ENCODE measurements at places on chromosomes 13 and 19.
A peak's percentile ranks its signal among the peaks of the same experiment; 100 is the strongest.

GRCh38 chr13:112685896-112686295, 3.9 kb upstream of the ATP11A start:
- DNase-seq, result no peak

- no peak for DNase-seq
Observed at GRCh38 chr19:54189145-54189734, at the start of gene MBOAT7. Gene MBOAT7 (minus strand): TSS chr19:54189580. CDS start chr19:54188508, 1,072 bp downstream.

- DNase-seq, result no peak
Observed at GRCh38 chr13:33524086-33524485, 238.5 kb upstream of the STARD13 start.

DNA sequence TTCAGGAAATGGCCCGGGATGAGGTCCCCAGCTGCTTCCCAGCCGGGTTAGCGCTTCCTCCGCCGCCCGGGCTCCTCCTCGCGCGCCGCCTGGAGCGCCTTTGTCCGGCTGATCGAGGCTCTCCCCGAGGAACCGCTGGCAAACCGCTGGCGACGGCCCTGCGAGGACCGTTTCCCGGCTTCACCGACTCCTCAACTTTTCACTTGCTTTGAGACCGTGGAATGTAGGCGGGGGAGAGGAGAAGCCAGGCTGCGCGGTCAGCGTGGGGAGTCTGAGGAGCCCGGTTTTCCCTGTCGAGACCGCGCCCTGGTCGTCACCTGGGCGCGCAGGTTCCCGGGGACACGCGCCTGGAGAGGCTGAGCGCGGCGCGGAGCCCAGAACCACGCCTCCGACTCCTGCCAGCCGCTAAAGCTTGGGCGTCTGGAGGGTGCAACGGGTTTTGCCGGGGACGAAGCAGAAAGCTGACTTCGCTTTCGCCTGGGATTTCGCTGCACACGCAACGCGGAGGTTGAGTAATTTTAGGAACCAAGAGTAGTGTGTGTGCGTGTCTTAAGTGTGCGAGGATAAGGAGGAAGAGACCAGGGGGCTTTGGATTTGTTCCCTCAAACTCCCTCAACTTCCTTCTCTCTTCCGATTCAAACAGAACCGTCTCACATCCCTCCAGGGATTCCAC, 7.3 kb upstream of the DGKH start:
- peak; percentile 61 for DNase-seq

DNA sequence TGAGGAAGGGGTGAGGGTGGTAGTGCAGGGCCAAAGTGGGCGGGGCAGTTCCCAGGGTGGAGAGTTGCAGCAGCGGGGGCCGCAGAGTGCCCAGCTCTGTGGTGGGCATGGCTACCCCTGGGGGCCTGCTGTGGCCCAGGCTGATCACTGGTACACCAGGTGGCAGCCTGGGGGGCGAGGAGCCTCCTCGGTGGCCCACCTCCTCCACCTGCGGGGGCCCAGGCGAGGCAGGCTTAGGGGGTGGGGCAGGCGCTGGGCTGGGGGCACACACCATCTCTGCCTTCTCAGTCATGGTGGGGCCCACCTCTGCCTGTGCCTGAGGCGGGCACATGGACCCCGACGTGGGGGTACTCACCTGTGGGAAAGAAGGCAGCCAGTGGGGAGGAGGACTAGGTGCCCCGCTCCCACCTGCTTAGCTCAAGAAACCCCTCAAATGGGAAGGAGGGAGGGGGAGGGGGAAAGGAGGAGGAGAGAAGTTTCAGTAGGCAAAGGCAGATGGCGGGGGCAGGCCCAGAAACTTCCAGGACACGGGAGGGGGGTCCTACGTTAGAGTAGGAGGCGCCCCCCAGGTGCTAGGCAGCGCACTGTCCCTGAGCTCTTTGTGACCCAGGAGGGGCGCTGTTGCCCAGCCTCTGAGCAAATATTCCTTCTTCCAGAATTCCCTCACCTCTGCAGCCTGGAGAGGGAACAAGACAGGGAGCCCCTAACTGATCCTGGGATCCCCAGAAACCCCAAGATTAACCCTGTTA, 1.6 kb downstream of the LYL1 start:
- DNase-seq, result no peak

DNA sequence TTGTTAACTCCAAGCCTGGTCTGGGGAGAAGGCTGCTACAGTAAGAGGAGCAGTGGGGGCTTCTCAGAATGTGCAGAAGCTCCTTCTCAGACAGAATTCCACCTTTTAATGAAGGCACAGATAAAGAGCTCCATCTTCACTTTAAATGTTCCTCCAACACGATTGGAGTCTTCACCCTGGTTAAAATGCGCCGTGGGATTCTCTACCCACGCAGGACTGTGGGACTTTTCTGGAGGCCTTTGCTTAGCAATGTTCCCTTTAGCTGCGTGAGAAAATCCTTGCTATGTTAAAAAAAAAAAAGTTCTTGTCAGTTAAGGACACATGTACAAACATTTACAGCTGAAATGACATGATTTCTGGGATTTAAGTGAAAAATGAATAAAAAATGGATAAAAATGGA, 546.3 kb downstream of the MYO16 start:
- no peak for DNase-seq

DNA sequence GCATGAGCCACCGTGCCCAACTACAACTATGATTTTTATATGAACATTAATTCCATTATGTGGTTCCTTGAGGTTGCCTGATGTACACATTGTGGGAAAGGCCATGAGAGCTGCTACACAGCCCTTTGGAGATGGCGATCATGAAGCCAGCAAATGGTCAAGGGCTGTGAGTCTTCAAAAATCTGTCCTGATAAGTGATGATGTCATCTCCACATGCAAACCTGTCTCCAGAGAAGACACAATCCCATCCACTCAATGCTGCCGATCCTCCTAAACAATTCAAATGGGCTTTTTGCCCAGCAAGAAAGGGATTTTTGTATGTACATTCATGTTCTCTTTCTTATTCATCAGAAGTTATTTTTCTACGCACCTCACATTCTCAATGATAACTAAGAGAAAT, 17.6 kb downstream of the SIGLEC7 start:
- no peak for DNase-seq

- DNase-seq, result no peak
Observed at GRCh38 chr19:50162988-50163387, at the start of gene IZUMO2. Gene IZUMO2 (minus strand): TSS chr19:50163281. CDS start chr19:50163194, 87 bp downstream.

All from A549 (cell line).